ENCODE measurements at places on chromosomes 13 and 19.

GRCh38 chr13:82076496-82076895 is 1735.6 kb upstream of the SPRY2 start:
- DNase-seq = no peak

DNA sequence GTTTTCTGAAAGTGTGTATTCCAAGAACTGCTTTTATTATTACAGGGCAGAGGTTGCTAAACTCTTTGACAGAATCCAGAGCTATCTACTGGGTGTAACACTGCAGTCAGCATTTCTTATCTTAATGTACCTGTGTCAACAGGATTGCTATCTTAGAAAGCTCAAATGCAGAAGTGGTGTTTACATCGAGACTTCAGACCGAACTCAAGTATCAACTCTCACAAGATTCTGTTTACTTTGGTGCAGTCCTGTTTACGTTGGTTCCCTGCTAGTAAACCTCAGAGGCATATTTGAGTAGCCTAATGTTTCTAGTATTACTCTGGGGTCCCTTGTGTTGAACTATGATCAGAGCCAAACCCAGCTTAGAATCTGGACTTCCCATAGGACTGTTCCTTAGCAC is 20.5 kb downstream of the SLC15A1 start:
- DNase-seq = no peak

GRCh38 chr13:29170436-29171082 is 350.4 kb downstream of the MTUS2 start:
- no peak for DNase-seq

DNA sequence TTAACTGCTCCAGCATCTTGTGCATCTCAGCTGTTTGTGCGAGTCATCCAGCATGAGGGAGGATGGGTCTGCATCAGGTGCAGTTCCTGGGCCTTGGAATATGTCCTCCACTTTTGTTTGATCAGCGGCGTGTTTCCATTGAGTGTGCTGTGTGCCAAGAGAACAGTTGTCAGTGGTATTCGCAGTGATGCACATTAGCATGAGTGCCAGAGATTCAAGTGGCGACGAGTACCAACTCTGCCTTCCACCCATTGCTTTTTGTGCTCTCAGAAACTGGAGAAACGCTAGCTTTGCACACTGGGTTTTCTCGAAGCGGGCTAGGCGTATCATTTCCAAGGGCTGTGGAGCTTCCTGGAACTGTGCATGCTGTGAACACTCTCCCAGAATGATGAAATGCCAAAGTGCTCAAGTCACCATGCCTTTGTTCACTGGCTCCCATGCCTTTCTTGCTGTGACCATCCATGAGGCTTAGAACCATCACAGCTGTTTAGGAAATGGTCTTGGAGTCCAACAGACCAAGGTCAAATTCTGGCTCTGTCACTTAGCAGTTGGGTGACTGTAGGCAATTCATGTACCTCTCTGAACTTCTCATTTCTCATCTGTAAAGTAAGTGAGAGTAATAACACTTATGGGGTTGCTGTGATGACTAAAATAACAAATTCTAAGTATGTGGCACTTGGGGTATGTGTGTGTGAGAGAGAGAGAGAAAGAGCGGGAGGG is 18.4 kb downstream of the LRCH1 start:
- no peak for DNase-seq

DNA sequence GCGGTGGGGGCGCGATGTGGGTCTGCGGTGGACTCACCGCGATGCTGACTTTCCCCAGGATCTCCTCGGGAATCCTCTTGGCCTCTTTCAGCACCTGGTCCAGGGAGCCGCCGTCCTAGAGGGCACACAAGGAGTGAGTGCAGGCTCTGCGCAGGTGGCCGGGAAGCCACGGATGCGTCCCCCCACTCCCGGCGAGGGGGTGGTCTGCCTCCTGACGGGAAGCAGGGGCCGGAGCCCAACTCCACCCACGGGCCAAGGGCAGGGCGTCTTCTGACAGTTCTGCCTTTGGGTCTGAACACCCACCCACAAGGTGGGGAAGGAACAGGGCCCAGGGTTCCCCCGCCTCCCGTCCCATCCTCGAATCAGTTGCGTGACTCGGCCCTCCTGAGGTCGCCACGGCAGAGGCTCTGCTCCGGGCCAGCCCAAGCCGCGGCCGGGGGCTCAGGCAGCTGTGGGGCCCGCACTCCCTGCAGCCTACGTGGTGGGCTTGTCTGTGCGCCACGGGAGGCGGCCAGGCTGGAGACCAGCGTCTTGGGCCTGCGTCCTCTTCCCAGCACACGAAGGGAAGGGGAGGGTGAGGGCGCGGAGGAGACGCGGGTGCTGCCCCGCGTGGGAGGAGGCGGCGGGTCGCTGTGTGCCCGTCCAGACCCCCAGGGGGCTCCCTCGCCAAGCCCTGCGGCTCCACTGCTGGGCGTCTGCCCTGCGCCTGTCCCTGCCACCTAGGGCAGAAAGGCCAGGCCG is 21.4 kb downstream of the MAP2K2 start:
- DNase-seq = no peak

DNA sequence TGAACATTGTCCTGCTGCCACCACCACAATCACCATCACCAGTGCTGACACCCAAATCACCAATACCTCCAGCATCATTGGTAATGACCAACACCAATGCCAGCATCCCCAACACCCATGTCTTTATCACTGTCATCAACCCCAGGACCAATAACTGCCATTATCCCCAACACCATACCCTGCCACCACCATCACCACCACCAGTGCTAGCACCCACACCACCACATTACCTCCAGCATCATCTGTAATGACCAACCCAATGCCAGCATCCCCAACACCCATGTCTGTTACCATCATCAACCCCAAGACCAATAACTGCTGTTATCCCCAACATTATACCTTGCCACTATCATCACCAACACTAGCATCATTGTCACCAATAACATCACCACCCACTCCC is 2.6 kb downstream of the LGI4 start:
- DNase-seq = no peak

DNA sequence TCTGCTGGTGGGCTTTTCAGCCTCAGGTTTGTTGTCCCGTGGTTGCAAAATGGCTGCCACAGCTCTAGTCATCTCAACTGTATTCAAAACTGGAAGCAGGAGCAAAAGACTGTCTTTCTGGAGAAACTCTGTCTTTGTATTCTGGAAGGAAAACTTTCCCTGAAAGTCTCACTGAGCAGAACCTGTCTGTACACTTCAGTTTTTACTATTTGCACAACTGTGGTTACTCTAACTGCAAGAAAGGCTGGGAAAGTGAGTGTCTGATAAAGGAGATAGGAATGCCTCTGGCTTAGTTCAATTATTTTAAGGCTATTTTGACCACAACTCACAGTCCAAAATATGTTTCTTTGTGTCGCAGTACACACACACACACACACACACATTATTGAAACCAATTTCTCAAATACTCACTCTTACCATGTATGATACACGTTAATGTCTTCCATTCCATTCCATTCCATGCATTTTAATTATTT is 49.7 kb upstream of the EHD2 start:
- DNase-seq = no peak

- DNase-seq = no peak
These were observed 1.4 kb downstream of the RNF126 start for GRCh38 chr19:661427-662196.

DNA sequence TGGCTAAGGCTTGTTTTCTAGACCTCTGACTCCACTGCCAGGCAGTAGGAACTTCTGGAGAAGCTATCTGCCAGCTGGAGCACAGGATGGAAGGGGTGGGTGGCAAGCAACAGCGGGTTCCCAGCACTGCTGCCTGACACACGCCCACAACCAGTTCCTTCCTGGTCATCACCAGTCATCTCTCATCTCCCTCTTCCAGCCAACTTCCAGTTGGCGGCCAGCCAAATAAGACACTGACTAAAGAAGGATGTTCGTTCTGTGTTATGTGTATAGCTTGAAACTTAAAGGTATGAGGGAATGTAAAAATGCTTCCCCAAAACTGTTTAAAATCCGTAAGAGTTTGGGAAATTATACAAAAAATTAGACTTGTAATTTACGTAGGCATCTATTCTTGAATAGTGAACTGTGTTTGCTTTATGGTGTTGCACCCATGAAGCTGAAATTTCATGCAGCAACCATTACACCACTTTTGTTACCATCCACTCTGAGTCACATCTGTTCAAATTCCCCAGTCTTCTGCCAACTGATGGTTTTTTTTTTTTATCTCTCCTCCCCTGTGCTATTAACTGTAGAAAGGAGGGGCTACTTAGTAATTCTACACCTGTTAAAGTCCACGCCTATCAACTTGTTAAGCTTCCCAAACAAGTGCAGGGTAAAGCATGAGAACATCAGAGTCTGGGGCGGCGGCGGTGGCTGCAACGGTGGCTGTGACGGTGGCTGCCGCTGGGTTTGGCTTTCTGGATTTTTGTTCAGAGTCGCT is 86.2 kb upstream of the FRY start:
- peak; percentile 52 for DNase-seq

DNA sequence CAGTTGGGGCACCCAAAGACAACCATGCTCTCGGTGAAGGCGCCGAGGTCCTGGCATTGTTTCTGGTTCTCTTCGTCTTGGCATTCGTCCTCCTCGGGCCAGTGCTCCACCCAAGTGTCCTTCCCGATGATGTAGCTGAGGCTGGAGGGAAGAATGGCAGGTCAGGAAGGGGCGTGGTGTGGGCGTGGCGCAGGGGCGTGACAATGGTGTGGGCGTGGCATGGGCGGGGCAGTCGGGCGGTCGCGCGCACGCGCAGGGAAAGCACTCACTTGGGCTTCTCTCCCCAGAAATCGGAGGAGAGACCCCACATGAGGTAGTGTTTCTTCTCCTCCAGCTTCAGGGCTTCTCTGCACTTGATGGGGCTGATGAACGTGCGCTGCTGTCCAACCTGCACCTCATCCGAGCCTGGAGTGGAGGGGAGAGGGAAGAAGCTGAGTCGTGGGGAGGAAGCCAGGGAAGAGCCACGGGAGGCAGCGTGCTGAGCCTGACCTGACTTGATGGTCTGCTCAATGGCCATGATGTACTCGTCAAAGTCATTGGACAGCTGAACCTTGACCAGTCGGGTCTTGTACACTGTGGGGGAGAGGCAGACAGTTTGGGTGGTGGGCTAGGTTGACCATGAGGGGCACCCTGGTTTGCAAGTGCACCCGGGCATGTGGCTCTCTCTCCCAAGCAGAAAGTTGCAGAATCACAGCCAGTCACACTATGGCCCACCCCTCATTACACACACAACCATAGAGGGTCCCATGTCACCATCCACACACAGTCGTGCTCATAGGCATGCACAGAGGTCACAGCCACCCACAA is 8.1 kb upstream of the TNFSF14 start:
- no peak for DNase-seq

DNA sequence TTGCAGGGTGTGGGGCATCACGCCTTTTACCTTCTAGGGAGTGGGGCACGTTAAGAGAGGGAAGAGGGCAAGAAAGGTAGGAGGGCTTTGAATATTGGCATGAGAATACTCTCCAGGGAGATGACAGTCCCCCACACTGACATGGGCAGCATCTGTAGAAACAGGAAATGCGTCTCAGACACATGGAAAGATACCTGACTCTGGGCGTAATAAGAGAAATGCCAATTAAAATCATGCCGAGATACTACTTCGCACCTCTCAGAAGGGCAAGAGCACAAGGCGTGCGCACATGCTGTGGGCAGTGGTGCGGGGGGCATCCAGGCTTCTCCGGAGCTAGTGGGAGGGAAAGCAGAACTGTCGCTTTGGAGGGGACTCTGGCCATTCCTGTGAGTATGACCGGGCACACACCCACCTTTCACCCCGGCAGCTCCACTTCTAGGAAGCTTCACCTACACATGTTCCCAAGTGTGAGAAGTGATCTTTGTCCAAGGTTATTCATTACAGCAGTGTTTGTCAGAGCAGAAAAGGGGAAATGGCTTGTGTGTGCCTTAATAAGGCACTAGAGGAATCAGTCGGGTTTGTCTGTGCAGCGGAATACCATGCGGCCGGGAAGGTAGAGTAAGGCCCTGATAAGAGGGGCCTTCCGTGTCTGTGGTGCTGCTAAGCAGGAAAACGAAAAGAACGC is 99.5 kb downstream of the SIPA1L3 start:
- no peak for DNase-seq

DNA sequence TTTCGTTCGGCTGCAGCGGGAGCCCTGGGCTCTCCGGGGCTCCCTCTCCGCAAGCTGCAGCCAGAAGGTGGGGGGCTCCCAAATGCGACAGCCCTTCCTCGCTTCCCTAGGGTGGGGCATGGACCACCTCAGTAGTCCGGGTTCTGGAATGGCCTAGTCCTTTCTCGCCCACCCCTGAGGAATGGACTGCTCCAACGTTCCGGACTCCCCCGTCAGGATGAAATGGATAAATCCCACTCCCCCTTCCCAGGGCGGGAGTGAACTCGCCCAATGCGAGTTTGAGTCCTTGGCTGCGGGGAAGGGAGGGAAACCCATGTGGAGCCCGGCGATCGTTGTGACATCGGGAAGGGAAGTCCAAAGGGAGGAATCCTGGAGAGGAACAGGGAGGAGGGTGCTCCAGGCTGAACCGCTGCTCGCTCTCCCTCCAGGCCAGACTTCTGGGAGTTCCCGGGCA is 5.5 kb downstream of the HRC start:
- peak; percentile 58 for DNase-seq

GRCh38 chr19:18919900-18920214 is 342 bp downstream of the DDX49 start:
- no peak for DNase-seq

GRCh38 chr13:111303559-111303958 is 16.9 kb upstream of the TEX29 start:
- DNase-seq = no peak

DNA sequence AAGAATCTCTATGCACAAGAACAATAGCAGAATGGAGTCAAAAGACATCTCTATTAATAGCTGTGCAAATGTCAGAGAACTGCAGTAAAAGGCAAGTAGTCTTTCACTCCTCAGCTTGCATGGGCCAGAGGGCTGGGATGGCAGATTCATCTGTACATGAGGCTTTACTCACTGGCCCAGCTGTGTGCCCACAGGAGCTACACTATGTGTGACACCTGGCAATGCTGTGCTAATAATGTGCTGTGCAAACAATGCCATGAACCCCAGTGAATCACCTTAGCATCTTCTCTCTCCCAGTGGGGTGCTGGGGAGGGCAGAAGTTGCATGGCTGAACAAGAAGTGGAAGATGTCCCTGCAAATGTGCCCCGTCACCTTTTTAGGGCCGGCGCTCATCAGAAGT is 73.1 kb downstream of the KL start:
- no peak for DNase-seq

- DNase-seq = no peak
These were observed 68.0 kb downstream of the MLLT1 start for GRCh38 chr19:6211632-6212402.

DNA sequence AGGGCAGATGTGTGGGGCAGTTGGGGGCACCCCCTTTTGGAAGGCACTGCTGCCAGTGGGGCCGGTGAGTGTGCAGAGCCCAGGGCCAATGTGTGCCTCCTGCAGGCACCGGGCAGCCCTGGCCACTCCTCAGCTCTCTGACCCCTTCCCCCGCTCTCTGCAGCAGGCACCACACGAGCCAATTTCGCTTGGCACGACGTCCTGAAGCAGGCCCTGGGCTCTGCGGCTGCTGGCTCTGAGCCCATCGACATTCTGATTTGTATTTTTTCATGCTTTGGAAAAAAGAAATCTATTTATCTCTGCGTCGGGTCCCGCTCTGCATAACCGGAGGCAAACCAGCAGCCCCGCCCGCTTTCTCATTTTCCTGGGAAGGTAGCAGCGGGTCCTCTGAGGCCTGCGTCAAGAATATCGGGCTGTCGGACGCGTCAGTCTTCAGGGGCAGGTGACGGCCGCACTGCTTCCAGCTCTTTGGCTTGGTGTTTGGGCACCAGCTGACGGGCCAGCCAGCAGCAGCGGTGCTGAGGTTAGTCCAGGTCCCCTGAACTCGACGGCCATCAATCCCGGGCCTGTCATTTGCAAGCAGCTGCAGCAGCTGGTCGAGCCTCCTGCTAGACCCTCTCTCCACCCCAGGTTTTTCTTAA is 134.3 kb downstream of the KDM4B start:
- no peak for DNase-seq
